ENCODE measurements at places on chromosomes 2 and 18.

GRCh38 chr2:36044411-36044810 lies 311.2 kb upstream of the CRIM1 start:
- no peak for DNase-seq

DNA sequence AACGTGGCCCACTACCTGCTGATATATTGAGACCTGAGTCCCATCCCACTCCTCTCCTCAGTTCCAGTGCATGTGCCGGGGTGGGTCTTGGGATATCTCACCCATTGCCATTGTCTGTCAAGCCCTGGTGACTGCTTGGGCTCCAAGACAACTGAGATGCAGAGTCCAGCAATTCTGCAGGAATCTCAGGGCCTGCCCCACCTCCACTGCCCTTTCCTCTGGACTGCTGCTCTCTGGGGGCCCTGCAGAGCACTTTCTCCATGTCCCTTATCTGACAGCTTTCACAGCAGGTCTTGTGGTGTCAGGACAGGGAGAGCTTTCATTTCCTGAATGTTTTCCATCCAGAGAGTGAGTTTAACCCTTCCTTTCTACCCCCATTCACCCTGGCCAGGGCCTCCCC lies 152.9 kb downstream of the ARL4C start:
- DNase-seq = no peak

- no peak for DNase-seq
Measured at GRCh38 chr18:77762014-77762413, 512.4 kb downstream of the GALR1 start.

DNA sequence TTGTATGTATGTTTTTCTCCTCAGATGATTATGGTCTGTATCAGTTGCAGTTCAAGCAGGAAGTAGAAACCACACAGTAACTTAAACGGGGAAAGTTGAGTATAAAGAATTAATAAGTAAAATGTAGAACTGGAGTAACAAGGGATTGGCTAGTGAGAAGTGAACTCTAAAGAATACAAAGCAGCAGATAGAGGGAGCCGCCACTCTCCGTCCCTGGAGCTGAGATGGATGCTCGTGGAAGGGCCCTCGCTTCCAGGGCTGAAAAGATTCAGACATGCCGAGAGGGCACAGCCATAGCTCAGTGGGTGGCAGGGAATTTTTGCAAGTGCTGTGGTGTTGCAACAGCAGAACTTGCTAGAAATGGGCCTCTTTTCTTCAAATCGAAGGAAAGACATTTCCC lies 155.8 kb downstream of the COL6A3 start:
- DNase-seq = no peak

- no peak for DNase-seq
Measured at GRCh38 chr18:64097497-64097896, 51.4 kb downstream of the LINC00305 start.

GRCh38 chr2:227462972-227463931 lies 8.7 kb upstream of the AGFG1 start:
- no peak for DNase-seq

- DNase-seq = no peak
Measured at GRCh38 chr2:126913881-126914615, 15.4 kb downstream of the TEX51 start.

- no peak for DNase-seq
Measured at GRCh38 chr18:75958683-75959082, 531.2 kb upstream of the SMIM21 start.

GRCh38 chr18:77206676-77207374 lies 42.8 kb upstream of the GALR1 start:
- no peak for DNase-seq

DNA sequence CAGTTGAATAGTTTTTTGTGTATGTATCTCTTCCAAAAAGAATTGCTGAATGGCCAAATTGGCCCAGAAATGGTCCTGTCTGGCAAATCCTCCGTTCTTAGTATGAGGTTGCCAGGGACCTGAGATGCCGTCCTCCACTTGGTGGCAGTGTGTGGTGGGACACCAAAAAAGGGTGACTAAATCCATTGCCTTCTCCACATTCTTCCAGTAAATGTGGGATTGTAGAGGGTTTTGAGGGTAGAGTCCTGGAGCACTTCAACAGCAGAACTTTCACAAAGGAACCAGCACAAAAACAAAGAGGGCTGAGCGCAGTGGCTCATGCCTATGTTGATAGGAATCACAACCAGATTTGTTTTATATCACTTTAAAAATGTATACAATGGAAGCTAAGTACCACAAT lies 199.9 kb downstream of the BCL2 start:
- DNase-seq = peak; percentile 39

DNA sequence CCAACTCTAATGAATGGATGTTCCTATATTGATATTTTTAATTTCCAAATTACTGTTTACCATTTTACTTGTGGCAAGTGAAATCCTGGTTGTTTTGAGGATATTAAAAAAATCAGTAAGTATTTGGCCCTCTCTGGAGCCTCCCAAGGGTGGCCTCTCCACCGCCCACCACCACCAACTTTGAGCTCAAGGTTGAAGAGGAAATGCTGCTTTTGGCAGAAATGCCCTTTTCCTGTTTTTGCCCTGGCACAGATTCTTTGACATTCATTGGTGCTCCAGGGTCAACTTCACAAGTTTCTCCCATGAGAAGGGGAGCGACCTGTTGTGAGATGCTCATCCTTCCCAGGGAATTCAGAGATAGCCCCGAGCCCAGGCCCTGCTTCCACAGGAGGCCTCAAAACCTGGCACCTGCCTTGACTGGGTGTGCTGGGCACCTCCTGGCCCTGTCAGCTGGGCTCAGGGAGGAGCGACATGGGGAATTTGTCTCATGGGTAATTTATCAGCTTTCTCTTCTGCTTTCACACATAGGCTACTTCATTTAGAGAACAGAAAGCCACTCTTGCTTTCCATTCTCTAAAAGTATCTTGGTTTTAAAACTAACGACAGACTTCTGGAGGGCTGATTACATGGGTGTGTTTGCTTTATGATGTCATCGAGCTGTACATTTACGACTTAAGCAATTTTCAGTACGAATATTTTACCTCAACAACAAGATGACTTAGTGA lies 6.9 kb downstream of the CD8A start:
- DNase-seq = no peak

DNA sequence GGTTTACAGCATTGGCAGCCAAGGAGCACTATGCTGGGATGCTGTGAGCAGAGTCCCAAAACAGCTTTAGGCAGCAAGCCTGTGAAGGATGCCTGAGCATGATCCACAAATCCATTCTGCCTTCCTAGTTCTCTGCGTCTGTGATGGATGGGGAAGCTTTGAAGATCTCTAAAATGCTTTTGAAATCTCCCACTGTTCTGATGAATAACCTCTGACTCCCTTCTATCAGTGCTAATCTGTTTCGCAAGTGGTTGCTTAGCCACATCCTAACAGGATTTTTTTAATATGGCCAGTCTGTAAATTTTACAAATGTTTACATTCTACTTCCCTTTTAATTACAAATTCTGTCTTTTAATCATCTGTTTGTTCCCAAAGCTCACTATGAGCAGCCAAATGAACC lies 319.2 kb downstream of the GULP1 start:
- DNase-seq = no peak

DNA sequence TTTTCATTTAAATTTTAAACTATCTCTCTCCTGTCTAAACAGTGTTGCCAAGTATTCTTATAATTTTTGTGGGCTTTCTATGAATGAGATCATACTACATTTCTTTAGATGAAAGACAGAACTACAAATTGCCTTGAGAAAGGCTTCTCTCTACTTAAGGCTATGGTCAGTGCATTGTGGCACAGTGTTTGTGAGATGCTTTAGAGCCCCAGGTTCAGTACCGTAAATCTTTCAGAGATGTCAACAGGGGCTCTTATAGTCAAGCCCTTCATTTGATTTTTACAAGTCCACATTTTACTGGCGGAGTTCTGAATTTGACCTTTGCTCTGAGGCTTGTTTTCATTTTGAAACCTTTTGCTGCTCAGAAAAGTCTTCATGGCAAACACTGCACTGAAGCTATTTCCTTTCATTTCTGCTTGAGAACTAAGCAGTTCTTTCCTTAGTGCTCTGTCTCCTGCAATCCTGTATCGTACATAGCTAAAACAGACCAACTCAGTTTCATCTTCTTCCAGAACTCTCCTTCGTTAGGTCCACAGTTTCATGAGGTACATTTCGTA lies 175.2 kb downstream of the NYAP2 start:
- no peak for DNase-seq

GRCh38 chr18:41644466-41644865 lies 310.6 kb upstream of the PIK3C3 start:
- DNase-seq = no peak

GRCh38 chr18:65592435-65592834 lies 158.4 kb upstream of the CDH7 start:
- DNase-seq = no peak

- no peak for DNase-seq
Measured at GRCh38 chr2:227222292-227222691, 57.9 kb downstream of the COL4A3 start.

DNA sequence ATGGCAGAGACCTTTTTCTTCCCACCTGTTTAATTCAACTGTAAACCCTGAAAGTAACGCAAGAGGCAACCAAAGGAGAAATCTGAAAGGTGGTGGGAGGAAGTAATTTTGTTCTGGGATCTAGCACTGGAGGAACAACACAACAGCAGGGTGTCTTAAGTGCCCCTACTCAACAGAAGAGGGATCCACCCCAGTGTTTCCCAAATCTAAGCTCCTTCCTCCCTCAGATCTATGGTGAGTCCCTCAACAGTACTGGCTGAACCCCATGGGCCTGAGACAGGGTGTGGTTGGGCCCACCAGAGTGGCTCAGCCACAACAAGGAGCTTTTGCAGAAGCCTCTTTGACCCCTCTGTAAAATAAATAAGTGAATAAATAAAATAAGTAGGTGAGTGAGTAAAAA lies 790.3 kb downstream of the ERBB4 start:
- no peak for DNase-seq

- no peak for DNase-seq
Measured at GRCh38 chr2:133835821-133836619, 267.8 kb upstream of the NCKAP5 start.

GRCh38 chr2:207403950-207404349 lies 125.8 kb upstream of the CREB1 start:
- DNase-seq = no peak

- no peak for DNase-seq
Measured at GRCh38 chr2:171482308-171482707, 40.0 kb upstream of the CYBRD1 start.

DNA sequence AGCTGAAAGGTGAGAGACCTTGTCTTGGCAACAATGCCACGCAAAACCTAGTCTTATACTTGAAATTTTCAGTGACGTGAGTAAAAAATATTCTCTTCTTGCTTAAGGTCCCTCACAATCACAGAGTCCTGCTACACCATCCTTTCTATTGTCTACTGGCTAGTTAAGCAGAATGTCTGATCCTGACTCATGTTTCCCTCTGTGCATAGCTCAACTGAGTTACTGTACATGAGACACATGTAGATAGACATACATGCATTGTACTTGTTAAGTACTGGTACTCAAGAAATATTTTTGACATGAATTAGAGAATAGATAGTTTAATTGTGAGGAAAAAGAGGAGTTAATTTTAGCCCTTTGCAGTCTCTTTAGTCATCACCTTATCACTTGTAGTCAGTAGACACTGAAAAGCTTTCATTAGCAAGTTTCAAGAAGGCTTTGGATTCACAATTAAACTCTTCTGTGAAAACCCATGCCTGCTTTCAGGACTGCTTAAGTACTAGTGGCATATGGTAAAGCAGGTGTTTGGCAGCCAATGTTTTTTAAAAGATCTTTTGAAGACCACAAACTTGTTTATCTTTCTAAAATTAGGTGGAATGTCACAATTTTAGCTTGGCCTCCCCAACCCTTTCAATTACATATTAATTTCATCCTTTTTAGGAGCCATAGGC lies 158.7 kb upstream of the CCDC150 start:
- DNase-seq = no peak

- no peak for DNase-seq
Measured at GRCh38 chr2:188130317-188130716, 161.4 kb upstream of the GULP1 start.

- no peak for DNase-seq
Measured at GRCh38 chr2:241003830-241004564, 5.6 kb downstream of the SNED1 start.

- no peak for DNase-seq
Measured at GRCh38 chr2:126894585-126895182, 4.0 kb upstream of the TEX51 start.

- DNase-seq = no peak
Measured at GRCh38 chr2:231452799-231453508, 11.3 kb downstream of the NCL start.

- DNase-seq = no peak
Measured at GRCh38 chr2:26179446-26179913, 6.6 kb downstream of the GAREM2 start.

GRCh38 chr2:25954199-25954752 lies 28.0 kb downstream of the KIF3C start:
- DNase-seq = no peak

GRCh38 chr2:161146209-161146775 lies 13.9 kb upstream of the TANK start:
- DNase-seq = no peak

DNA sequence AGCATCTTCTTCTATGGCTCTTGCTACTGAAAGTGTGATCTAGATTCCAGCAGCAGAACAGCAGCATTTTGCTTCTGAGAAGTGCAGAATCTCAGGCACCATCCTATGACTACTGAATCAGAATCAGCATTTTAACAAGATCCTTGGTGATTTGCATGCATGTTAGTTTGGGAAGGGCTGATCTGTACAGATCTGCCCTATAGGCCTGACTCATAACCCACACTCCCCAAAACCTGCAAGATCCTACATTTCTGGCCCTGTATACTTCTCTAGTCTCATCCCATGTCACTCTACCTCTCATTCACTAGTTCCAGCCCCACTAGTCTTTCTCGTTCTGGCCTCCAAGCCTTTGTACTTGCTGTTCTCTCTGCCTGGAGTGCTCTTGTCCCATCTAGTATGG lies 15.7 kb upstream of the DARS1 start:
- DNase-seq = no peak

- no peak for DNase-seq
Measured at GRCh38 chr18:32405588-32405987, 65.1 kb downstream of the GAREM1 start.

- DNase-seq = peak; percentile 92
Measured at GRCh38 chr2:102664471-102664909, 45.1 kb downstream of the SLC9A2 start.

- DNase-seq = no peak
Measured at GRCh38 chr2:156765450-156765849, 329.3 kb downstream of the GPD2 start.

- no peak for DNase-seq
Measured at GRCh38 chr2:176872406-176872805, 340.2 kb upstream of the HNRNPA3 start.

GRCh38 chr18:43524260-43524659 lies 247.0 kb upstream of the SYT4 start:
- no peak for DNase-seq

DNA sequence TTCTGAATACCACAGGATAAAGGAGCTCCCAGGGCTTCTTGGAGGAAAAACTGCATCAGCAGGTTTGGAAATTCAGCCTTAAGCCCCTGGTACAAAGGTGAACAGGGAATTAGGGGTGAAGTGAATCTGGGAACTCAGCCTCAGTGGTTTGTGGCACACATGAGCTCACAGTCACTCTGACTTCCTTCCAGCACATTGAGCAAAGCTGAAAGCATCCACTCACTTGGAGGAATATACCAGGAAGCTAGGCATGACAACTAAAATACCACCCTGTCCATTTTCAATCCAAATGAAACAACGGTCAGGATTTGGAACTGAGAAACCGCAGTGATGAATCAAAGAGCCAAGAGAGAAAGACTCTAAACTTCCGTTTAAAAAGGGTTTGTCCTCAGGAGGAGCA lies 216.1 kb downstream of the ICOS start:
- DNase-seq = no peak

GRCh38 chr2:172977270-172978062 lies 98.2 kb upstream of the MAP3K20 start:
- DNase-seq = no peak

All from head of caudate nucleus (tissue), 42 donors.